Stimulated activated CD4-positive, alpha-beta T cell treated with anti-CD3 and anti-CD28 coated beads, TNF-alpha, amount 100 ng/mL, for 4 hours (primary cell): ENCODE measurements at places on chromosomes 2 and 18.

DNA sequence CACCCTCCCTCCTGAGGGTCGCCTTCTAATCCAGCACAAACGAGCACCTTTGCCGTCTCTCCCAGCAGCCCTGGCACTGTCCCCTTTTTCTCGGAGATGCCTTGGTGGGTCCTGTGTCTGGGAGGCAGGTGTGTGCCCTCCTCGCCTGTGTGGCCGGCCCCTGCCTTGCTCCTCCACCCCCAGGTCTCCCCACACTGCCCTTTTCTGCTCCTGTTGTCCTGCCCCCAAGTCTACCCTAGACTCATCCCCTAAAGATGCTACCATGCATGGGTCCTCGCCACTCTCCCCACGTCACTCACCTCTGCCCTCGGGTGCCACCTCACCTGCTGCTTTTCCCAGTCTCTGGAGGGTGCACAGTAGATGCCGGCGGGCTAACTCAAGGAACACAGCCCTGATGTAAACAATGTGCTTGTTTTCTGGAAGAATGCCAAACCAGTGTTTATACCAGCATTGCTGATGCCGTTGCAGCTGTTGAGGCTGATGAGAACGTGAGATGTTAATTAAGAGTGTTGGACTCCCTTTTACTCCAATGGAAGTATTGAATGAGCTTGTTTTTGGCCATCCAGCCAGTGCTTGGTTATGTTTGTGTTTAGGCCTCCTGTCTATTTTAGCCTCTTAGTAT lies 223.1 kb downstream of the AGAP1 start:
- no peak for DNase-seq

- no peak for DNase-seq
Observed at GRCh38 chr2:138190999-138191398, 226.7 kb downstream of the HNMT start.

DNA sequence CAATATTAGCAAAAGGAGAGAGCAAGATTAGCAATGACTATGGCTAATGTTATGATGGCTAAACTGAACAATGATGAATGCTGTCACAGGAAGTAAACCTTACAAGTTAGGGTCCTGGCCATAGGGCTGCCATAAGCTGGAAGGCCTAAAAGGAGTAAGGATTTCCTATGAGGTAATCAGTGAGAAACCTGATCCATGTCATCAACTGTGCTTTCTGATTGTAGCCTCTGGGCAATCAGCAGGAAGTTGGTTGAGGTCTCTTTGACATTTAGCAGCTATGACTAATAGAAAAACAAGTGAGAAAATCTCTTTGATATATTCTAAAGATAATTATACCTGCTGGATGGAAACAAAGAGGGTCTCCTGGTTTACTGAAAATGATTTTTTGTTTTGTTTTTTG lies 193.0 kb downstream of the RAB3GAP1 start:
- DNase-seq: no peak

- no peak for DNase-seq
Observed at GRCh38 chr2:101187131-101187530, 35.9 kb upstream of the TBC1D8 start.

- DNase-seq: peak; percentile 8
Observed at GRCh38 chr2:24164416-24164973, 10.4 kb upstream of the FAM228A start.

DNA sequence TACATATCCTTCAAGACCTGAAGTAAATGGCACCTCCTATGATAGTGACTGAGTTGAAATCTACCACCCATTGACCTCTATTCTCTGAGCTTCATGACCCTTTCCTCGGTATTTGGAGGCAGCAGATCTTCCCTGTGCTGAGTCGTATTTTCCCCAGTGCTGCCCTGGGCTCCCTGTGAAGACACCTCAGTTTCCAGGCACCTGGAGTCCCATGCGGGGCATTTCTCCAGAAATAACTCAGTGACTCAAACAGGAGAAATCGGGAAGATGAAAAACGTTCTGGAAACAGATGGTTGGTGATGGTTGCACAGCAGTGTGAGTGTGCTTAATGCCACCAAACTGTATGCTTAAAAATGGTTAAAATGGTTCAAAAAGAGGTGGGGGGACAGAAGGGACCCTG lies 18.0 kb downstream of the SMYD1 start:
- DNase-seq: no peak

DNA sequence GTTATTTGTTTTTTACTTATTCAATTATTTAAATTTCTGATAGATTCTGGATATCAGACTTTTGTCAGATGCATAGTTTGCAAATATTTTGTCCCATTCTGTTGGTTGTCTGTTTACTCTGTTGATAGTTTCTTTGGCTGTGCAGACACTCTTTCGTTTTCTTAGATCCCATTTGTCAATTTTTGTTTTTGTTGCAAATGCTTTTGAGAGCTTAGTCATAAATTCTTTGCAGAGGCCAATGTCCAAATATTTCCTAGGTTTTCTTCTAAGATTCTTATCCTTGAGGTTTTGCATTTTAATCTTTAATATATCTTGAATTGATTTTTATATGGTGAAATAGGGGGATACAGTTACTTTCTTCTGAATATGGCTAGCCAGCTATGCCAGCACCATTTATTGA lies 112.7 kb upstream of the SESTD1 start:
- no peak for DNase-seq

- DNase-seq: no peak
Observed at GRCh38 chr18:37563931-37564392, 1.6 kb downstream of the CELF4 start.

- DNase-seq: no peak
Observed at GRCh38 chr2:144366825-144367429, 153.0 kb downstream of the ZEB2 start.

- DNase-seq: no peak
Observed at GRCh38 chr2:201644001-201644400, 698 bp upstream of the TMEM237 start.

DNA sequence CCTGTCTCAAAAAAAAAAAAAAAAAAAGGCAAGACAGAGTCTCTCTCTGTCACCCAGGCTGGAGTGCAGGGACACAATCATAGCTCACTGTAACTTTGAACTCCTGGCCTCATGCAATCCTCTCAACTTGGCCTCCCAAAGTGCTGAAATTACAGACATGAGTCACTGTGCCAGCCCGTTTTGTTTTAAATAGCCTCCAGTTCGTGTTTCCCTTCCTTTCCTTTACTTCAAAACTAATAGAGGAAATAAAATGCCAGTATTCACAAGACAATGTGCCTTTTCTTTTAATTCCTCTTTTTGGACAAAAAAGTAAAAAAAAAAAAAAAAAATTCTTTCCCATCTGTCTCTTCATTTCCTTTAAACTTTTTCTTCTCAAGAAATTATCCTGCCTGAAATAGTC lies 54.5 kb upstream of the ACMSD start:
- no peak for DNase-seq

DNA sequence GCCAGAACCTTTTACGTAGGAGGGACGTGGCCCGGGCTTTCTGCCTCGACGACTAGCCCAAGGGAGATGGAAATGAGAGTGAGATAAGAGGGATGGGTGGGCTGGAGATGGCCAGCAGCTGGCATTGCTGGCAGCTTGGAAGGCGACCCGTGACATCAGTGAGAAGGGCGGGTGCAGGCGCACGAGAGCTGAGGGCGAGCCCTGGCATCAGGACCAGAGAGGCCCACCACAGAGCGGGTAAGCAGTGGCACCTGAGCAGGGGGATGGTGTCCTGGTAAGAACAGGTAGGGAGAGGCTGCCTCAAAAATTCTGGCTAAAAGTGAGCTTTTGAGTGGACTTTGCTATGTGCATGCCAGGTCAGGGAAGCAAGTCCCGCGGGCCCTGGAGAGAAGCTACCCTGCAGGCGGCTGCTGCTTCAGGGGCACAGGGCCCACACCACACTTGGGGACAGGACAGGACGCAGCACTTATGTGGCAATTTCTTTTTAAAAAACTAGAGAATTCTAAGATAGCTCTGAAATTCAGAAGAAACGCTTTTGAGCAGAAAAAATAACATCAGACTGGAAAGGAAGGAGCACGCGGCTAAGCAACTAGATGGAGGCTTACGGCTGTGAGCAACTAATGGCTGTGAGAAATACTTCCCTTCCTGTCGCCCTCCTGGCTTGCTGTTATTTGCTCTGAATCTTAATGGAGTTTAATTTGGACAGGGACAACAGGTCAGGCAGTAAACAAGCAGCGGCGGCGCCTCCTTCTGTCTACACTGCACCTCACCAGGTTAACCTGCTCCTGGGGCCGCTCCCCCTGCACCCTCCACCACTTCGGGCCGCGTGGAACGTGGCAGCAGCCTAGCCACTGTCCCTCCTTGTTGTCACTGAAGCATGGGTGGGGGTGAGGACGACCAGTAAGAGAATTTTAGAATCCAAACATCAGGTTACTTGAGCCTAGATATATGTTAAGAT lies 20.5 kb downstream of the THAP4 start:
- DNase-seq: no peak

- no peak for DNase-seq
Observed at GRCh38 chr2:51718881-51719280, 686.9 kb upstream of the NRXN1 start.
